ENCODE measurements at places on chromosomes 3 and 15. TPM values are rescaled to one million over a fixed set of nuclear protein-coding genes. Genes with fewer than 3 reads are reported as not detected.

- DNase-seq, result no peak
Observed at GRCh38 chr3:9439331-9439730, 41.9 kb downstream of the SETD5 start.

DNA sequence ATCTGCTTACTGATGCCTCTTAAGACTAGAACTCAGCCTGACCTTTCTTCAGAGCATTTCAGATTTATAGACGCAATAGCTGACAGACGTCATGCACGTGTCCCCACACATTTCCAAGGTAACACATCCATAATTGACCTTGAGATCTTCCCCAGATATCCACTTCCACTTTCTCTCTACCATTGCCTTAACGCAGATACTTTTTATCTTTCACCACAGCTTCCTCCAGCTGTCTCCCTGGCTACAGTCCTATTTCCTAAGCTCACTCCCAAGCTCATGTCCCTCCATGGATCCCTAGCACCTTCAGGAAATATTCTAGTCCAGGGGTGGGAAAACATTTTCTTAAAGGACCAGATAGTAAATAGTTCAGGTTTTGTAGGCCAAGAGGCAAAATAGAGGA is 173.0 kb upstream of the MITF start:
- no peak for DNase-seq

GRCh38 chr15:32787949-32788348 is 70.1 kb downstream of the GREM1 start:
- no peak for DNase-seq

DNA sequence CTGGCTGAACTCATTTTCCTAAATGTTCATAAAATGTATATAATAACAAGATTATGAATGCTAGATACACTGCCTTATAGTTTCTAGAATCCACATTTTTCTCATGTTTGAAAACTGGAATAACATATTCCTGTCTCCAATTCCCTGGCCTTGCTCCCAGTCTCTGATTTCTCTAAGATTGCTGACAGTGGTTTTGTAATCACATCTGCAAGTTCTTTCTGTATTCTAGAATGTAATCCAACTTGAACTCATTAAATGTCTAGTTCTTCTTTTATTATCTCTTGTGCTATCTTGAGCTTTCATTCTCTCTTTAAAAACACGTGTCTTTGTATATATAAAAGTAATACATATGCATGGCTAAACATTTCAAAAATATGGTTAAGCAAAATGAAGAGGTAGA is 215.2 kb upstream of the ADAMTS9 start:
- DNase-seq, result no peak

GRCh38 chr15:70466895-70467529 is 296.3 kb downstream of the UACA start:
- DNase-seq, result peak; percentile 75

DNA sequence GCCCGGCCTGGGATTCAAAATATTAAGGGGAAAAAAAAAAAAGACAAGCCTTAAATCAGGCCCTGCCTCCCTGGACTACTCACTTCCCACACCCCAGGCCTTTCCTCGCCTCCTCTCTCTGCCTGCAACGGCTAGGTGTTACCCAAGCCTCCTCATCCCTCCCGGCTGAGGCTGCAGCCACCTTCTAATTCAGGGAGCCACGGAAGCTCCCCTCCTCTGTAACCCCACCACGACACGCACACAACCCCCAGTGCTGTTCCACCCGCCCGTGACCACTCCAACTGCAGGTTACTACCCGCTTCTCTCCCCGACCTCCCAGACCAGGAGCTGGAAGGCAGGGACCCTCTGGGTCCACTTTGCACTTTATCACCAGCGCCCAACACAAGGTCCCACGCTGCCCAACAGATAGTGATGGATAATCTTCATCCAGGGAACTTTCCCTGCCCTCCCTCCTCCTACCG is 936 bp downstream of the KIF7 start:
- no peak for DNase-seq

DNA sequence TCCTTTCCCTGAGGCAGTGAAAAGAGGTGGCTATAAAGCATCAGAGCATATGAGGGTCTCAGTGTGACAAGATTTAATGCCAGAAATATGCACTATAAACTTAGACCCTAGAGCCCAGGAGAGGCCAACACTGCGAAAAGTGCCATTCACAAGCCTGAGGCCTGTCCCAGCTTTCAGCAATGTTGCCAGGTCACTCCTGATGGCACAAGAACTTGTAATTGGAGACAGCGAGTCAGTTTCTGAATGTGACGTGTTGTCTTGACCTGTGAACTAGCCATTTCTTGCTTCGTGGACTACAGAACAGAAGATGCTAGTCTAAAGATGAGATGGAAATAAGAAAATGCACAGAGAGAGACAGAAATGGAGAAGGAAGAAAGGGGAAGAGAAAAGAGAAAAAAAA is 87.9 kb downstream of the WDR72 start:
- DNase-seq, result no peak

- DNase-seq, result no peak
Observed at GRCh38 chr15:20645956-20646355, 104.4 kb upstream of the GOLGA6L6 start.

DNA sequence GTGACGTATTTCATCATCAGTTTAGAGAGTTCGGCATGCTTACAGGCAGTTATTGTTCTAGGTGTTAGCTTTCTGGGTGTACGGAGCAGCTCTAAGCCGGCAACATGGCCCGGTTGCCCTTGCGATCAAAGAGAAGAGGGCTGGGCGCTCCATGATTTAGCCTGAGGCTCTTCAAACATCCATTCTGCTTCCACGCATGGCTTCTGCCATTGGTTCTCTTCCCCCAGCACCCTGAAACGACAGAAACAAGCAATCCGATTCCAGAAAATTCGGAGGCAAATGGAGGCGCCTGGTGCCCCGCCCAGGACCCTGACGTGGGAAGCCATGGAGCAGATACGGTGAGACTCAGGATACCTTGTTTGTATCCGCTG is 574 bp downstream of the NGRN start:
- DNase-seq, result no peak

DNA sequence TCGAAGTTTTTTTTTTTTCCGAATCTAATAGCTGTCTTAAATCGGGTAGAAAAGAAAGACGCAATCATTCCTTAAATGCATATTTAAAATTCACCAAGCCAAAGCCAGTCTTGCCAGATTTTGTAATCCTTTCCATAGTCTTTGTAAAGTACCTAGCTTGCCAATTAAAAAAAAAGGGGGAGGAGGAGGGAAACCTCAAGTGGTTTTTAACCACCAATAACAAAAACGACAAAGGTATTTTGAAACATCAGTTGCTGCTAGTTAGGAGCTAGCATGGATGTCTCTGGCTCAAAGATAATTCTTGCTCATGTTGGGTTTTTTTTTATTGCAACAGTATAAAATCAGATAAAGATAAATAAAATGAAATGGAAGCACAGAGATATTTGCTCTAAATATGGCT is 187.9 kb downstream of the MECOM start:
- no peak for DNase-seq

- DNase-seq, result no peak
Observed at GRCh38 chr3:147538034-147538433, 128.9 kb downstream of the ZIC1 start.

- no peak for DNase-seq
Observed at GRCh38 chr3:180980611-180981010, 8.9 kb downstream of the DNAJC19 start.

GRCh38 chr3:10912786-10913185 is 79.8 kb upstream of the SLC6A1 start:
- no peak for DNase-seq

DNA sequence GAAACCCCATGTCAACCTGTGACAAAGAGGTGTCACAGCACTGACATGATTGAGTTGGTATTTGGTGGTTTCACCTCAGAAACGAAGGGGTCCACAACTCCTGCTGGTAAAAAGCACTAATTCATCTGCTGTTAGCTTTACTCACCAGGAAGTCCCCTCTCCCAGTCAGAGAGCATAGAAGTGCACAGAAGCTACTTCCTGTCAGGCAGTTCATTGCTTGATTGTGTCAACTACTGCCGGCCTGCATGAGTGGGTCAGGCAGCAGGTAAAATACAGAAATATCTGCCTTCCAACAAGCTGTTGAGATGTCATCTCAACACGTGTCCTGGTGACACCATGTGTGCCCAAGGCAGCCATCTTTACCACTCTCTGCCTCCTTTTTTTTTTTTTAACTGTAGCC is 596.6 kb upstream of the NR2F2 start:
- DNase-seq, result no peak

DNA sequence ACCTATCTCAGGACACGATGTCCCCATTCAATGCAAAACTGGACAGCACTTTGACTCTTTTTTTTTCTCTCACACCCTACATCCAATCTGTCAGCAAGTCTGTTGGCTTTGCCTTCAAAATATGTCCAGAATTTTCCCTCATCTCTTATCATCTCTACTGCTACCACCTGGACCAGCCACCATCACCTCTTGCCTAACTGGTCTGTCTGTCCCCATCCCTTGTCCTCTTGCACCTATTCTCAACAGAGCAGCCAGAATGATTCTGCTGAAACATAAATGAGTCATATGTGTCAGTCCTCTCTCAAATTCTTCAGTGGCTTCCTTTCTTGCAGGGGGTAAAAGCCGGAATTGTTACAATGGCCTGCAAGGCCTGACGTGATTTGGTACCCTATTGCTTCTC is 105.8 kb downstream of the CYP19A1 start:
- DNase-seq, result no peak

DNA sequence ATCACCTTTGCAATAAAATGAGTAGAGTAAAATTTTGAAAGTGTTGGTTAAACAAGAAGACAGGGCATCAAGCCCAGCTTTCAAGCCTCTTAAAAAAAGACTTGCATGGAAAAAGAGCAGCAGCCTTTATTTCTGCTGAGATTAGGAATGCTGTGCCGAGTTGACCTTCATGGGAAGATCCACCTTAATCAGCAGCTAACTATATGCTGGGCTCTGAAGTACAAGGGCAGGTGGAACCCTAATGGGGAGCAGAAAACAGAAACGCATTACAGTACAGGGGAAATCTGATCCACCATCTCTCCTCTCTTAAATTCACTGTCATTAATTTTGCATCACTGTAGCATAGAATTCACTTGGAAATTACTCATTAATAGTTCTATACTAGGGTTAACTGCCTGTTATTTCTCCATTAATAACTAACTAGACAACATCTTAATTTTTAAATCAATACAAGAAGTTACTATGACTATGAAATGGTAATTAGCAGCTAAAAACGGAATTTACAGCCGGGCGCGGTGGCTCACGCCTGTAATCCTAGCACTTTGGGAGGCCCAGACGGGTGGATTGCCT is 133.6 kb downstream of the GHSR start:
- DNase-seq, result no peak

- peak; percentile 68 for DNase-seq
Observed at GRCh38 chr15:92393071-92393979, at the start of gene ST8SIA2. Gene ST8SIA2, plus strand, starts transcription at chr15:92393881. Its CDS starts 184 bp downstream, at chr15:92394065.

DNA sequence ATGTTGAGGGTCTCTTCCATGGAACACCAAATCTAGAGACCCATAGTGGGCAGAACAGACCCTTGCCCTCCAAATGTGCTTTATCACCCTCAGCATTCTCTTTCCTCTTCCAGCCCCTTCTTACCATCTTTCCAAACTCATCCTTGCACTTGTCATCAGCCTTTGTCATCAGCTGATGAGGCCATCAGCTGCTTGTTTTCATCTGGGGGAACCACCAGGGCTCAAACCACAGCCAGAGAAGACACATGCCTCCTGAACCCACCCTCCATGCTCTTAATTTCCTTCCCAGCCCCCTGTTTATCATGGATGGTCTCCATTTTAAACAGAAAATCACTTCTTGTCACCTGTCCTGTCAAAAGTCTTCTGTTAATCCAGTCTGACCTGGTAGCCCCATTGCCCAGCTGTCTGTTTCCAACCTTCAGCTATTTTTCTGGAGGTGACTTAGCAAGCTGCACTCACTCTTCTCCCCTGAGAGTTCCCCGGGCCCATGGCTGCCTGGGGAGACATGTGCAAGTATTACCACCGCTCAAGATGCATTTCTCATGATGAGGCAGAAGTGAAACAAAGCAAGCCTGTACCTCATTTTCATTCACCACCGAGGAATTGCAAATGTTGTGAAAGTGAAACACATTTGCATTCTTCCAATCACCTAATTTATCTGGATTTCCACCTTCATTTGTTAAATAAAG is 14.7 kb upstream of the SYNM start:
- DNase-seq, result no peak

DNA sequence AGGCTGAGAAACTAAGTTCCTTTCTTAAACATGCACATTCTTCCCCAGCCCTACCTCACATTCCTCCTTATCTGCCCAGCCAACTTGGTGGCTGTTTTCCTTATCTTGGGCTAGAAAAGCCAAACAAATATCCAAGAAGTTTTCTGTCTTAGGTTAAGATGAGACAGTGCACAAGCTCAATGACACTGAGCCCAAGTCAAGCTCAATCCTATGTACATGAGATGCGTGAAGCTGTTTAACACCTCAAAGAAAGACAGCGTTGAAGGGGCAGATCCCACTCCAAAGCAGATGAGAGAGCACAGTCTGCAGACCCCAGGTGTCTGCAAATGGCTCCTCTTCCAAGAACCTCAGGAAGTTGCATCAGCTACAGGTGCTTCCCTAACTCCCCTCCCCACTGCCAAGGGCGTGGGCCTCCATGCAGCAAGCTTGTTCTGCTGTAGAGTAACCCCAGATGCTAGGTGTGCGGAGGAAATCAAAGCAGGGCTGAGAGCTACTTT is 16.6 kb downstream of the LRRC2 start:
- no peak for DNase-seq

- DNase-seq, result no peak
Observed at GRCh38 chr3:112384769-112385168, 51.8 kb downstream of the CD200 start.

DNA sequence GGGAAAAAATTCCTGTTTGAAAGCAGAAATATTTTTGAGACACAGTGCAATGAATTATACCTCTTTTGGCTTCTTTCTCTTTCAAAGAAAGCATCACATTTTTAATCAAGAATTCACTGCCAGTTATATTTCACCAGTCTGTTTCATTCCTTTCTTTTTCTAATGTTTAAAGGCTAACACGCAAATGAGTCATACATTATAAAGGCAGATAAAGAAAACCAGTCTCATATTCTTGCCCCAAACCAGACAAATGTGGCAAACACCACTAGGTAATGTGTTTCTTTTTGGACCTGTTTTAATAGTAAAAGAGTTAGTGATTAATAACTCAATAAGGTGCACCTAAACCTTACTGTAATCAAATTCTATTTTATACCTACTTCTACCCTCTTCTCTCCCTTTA is 83.8 kb downstream of the PLOD2 start:
- no peak for DNase-seq

- DNase-seq, result no peak
Observed at GRCh38 chr3:180657094-180657493, 22.2 kb downstream of the CCDC39 start.

DNA sequence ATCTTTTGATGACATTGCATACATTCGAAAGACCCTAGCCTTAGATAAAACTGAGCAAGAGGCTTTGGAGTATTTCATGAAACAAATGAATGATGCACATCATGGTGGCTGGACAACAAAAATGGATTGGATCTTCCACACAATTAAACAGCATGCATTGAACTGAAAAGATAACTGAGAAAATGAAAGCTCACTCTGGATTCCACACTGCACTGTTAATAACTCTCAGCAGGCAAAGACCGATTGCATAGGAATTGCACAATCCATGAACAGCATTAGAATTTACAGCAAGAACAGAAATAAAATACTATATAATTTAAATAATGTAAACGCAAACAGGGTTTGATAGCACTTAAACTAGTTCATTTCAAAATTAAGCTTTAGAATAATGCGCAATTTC is 16.7 kb downstream of the KCNMB3 start:
- no peak for DNase-seq

Gene CELF6
- total RNA-seq, result 1.1 TPM

Gene CLDN1
- 123 TPM for total RNA-seq

Gene KNG1
- total RNA-seq, result 88.9 TPM

Gene CIDEC
- 20.4 TPM for total RNA-seq

Gene PLOD2
- 148 TPM for total RNA-seq

Gene CYP19A1
- total RNA-seq, result 38.1 TPM

Gene SLC24A1
- total RNA-seq, result 9.5 TPM
